ENCODE measurements at places on chromosomes 2 and 18. TPM values are rescaled to one million over a fixed set of nuclear protein-coding genes. Genes with fewer than 3 reads are reported as not detected.

Gene ACVR1C
- not detected for total RNA-seq

Gene PAX3
- not detected for total RNA-seq

Gene CTAGE1
- not detected for total RNA-seq

Gene PTPRN
- not detected for total RNA-seq

Gene SERPINB2
- 0.24 TPM for total RNA-seq

Gene SPDYA
- total RNA-seq = 0.92 TPM

Gene RMND5A
- total RNA-seq = 21.5 TPM

Gene TNFRSF11A
- 11.1 TPM for total RNA-seq
